ENCODE measurements at places on chromosomes 7 and 10. TPM values are rescaled to one million over a fixed set of nuclear protein-coding genes. Genes with fewer than 3 reads are reported as not detected.

GTF2IRD2 gene
- 4.3 TPM for total RNA-seq

GRCh38 chr10:77274046-77274795 is 363.4 kb downstream of the KCNMA1 start:
- H3K4me3 ChIP-seq: no peak overlapping the region
- no peak overlapping the region for H3K27ac ChIP-seq
- H3K36me3 ChIP-seq: no peaks in the 10 kb centered on the region
- H3K27me3 ChIP-seq: no peaks in the 10 kb centered on the region

PPP1R17 gene
- total RNA-seq: 2.5 TPM

GRCh38 chr7:105339404-105340323 is 49.1 kb downstream of the SRPK2 start:
- H3K4me3 ChIP-seq: no peak overlapping the region
- no peaks in the 10 kb centered on the region for H3K27me3 ChIP-seq
- H3K4me1 ChIP-seq: no peaks in the 10 kb centered on the region
- DNase-seq: no peak

PTPRE gene
- 0.69 TPM for total RNA-seq

- peaks cover 3% of the 10 kb centered on the region for H3K4me1 ChIP-seq
- H3K27me3 ChIP-seq: no peaks in the 10 kb centered on the region
- H3K4me3 ChIP-seq: no peak overlapping the region
- DNase-seq: peak; percentile 55
- no peak overlapping the region for H3K27ac ChIP-seq
- H3K36me3 ChIP-seq: no peaks in the 10 kb centered on the region
Observed at GRCh38 chr7:37352974-37353948, 95.4 kb downstream of the ELMO1 start.

GRCh38 chr7:89666136-89666835 is 488.0 kb upstream of the STEAP1 start:
- no peak for DNase-seq
- no peak overlapping the region for H3K27ac ChIP-seq
- H3K27me3 ChIP-seq: no peaks in the 10 kb centered on the region

DNA sequence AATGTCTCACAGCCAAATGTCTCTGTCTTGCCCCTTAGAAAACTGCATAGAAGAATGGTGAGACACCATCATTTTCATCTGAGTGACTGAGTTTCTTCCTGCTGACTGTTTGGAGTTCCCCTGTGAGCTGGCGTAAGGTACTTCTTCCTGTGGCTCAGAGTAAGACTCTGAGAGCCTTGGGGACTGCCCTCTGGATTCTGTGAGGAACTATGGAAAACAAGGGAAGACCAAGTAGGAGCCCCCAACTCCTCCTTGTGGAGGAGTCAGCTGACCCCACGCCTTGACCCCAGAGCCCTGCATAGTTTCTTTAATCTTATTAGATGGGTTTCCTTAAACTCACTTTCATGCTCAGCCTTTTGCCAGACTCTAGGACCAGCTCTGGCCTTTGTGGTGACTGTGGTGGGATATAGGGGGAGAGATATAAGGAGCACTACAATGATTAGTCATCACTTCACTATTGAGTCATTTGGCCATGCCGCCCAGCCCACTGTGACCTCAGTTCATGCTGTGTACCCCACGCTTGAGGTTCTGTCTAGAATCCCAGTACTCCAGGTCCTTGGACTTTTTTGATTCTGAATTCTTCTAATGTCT is 51.8 kb upstream of the FAM133B start:
- no peaks in the 10 kb centered on the region for H3K36me3 ChIP-seq
- no peak overlapping the region for H3K27ac ChIP-seq
- DNase-seq: no peak
- H3K4me3 ChIP-seq: no peak overlapping the region
- no peaks in the 10 kb centered on the region for H3K27me3 ChIP-seq

GRCh38 chr7:47293884-47294555 is 287.9 kb downstream of the TNS3 start:
- H3K27ac ChIP-seq: no peak overlapping the region
- DNase-seq: no peak
- no peak overlapping the region for H3K4me3 ChIP-seq
- H3K36me3 ChIP-seq: peaks cover 9% of the 10 kb centered on the region

NUTM2A gene
- total RNA-seq: 0.41 TPM

GRCh38 chr10:110528224-110528996 is 30.7 kb downstream of the DUSP5 start:
- H3K27ac ChIP-seq: no peak overlapping the region
- DNase-seq: no peak
- H3K4me1 ChIP-seq: peaks cover 17% of the 10 kb centered on the region

- H3K36me3 ChIP-seq: no peaks in the 10 kb centered on the region
- H3K27me3 ChIP-seq: no peaks in the 10 kb centered on the region
- H3K4me3 ChIP-seq: no peak overlapping the region
- peaks cover 4% of the 10 kb centered on the region for H3K4me1 ChIP-seq
- no peak overlapping the region for H3K27ac ChIP-seq
Observed at GRCh38 chr10:103923502-103923901, 5.5 kb upstream of the STN1 start.

GRCh38 chr10:107160866-107161265 is 3.6 kb downstream of the SORCS1 start:
- no peak overlapping the region for H3K27ac ChIP-seq
- peaks cover 2% of the 10 kb centered on the region for H3K4me1 ChIP-seq
- no peak for DNase-seq
- no peaks in the 10 kb centered on the region for H3K36me3 ChIP-seq
- peaks cover 6% of the 10 kb centered on the region for H3K27me3 ChIP-seq
- no peak overlapping the region for H3K4me3 ChIP-seq

PLPP4 gene
- not detected for total RNA-seq
